GM23248 (cell line): ENCODE measurements at places on chromosomes 16 and 17. TPM values are rescaled to one million over a fixed set of nuclear protein-coding genes. Genes with fewer than 3 reads are reported as not detected.

GRCh38 chr16:30969246-30969842 lies 11.8 kb downstream of the SETD1A start:
- no peak for DNase-seq

- peak; percentile 64 for DNase-seq
Observed at GRCh38 chr16:63361032-63361624, 1324.9 kb upstream of the CDH8 start.

Gene KIFC3
- 27.0 and 28.4 TPM in 2 replicates for polyA plus RNA-seq

Gene PLXDC1
- polyA plus RNA-seq = 0.24 and 0.71 TPM in 2 replicates

DNA sequence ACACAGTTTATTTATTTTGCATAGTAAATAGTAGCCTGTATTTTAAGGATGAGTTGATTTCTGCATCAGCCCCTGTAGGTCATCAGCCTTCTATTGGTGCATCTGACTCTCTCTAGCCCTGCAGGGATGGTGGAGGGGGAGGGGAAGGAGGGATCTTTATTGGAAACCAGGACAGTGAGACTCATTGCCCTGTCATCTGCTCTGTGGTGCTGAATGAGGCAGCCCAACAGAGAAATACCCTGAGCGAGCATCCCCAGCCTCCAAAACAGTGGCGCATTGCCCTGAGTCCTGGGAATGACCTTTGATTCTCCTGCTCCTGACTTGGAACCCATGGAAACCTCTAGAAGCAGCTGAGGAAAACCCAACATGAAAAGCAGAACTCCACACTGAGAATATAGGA lies 45.5 kb upstream of the STH start:
- DNase-seq = peak; percentile 18

DNA sequence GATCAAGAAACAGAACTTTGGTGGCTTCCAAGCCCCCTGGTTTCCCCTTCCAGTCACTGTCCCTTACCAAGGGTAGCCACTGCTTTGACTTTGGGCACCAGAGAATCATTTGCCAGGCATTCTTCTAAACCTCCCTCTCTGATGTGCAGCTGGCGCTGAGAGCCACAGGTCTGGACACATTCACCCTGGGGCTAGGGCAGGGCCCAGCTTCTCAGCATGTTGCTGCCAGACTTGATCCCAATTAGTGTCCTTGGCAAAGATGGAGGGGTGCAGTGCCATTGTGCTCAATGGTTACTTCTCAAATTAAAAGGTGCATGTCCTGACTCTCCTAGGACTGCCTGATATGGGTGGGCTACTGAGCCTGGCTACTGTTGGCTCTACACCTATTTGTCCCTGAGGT lies 7.6 kb upstream of the SLC47A2 start:
- DNase-seq = no peak

DNA sequence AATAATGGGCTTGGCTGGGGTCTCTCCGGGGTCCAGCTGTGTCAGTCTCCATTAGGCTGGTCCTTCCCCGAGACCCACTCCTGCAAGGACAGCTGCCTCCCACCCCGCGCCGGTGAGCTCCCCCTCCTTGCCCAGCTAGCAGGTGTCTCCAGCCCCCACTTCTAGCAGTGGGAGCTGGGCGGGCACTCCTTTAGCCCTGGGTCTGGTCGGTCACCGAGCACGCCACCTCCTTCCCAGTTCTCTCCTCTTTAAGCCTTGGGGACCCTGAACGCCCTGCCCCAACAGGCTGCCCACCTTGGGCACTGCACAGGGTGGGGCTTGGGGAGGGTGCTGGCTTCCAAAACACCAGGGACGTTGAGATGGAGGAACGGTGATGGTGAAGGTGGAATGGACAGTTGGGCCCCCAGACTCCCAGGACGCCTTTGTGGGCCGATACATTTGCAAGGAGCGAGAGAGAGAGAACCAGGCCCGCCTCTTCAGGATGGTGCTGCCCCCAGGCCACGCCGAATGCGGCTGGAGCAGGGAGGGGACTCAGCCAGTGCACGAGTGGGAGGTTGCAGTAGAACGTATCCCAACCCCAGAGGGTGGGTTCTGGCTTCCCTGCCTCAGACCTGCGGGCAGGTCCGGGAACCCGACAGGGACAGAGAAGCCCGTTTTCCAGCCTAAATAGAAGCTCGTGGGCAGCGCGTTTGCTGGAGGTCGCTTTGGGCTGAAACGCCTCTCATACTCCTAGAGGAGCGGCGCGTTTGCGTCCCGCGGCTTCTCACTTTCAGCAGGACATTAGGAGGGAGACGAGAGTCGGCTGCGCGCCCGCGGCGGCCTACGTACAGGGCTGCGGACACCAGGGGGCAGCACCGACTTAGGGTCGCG lies 10.7 kb downstream of the TBX2 start:
- DNase-seq = peak; percentile 75

Gene HBA2
- not detected in 2 replicates for polyA plus RNA-seq

Gene SGCA
- polyA plus RNA-seq = 1.4 and 1.8 TPM in 2 replicates

Gene ADAD2
- polyA plus RNA-seq = not detected in 2 replicates

- no peak for DNase-seq
Observed at GRCh38 chr17:80996422-80997305, 5.0 kb downstream of the CHMP6 start.

DNA sequence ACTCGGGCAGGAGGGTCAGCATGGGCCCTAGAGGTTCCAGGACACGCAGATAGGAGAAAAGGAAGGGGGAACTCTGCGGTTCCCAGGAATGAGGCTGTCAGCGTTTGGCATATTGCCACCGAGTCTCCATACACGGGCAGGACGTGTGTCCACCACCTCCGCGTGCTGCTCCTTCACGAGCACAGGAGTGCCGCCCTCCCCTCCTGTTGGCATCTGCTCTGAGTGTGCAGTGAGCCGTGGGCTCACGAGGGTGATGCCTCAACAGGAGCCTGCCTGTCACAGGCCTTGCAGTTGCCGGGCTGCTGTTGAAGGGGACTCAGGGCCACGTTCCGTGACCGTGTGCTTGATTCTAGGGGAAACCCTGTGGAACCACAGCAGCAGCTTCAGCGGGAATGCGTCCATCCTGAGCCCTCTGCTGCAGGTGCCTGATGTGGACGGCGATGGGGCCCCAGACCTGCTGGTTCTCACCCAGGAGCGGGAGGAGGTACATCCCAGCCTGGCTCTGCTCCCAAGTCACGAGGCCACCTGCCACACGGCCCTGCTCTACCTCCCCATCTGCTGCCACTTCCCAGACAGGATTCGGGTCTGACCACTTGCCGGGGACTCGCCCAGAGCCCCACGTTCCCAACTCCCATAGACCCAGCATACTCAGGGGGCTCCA lies 14.6 kb downstream of the RGS11 start:
- DNase-seq = no peak

Gene NOS2
- not detected in 2 replicates for polyA plus RNA-seq

Gene CNGB1
- not detected in 2 replicates for polyA plus RNA-seq

Gene C17orf67
- 1.2 TPM in 2 replicates for polyA plus RNA-seq

Gene ZNF500
- 7.4 and 8.8 TPM in 2 replicates for polyA plus RNA-seq

DNA sequence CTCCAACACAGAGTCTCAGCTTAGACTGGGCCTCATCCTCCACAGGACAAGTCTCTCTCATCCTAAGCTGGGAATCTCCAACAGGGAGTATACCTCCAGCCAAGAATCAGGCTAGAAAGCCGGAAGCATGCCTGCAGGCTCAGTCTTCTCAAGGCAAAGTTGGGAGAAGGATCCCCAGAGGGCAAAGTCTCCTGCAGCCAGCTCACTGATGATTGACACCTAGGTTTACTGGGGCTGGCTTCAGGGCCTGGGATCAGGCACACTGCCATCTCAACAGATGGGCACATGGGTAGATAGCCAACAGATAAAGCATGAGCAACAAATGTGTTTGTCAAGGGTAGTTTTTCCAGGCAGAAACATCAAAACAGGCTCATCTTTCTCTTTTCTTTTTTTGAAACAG lies 56.1 kb upstream of the TOX3 start:
- no peak for DNase-seq

GRCh38 chr17:45077643-45078042 lies 16.5 kb downstream of the NMT1 start:
- no peak for DNase-seq

DNA sequence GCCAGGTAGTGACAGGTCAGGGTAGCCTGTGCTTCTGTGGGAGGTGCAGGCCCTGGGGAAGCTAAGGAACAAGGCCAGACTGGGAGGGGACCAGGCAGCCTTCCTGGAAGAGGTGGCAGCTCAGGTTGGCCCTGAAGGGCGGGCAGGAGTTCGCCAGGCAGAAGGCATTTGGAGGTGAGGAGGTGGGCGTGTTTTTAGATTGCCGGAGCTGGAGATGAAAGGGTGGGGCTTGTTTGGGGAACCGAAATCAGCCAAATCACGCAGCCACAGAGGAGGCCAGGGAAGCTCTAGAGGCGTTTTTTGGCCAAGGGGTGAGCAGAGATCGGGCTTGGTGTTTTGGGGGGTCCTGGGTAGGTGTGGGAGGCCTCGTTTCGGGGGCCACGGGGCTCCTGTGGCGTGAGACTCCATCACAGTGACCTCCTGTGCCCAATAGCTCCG lies 7.6 kb downstream of the ADCY7 start:
- DNase-seq = no peak

- DNase-seq = no peak
Observed at GRCh38 chr17:62870552-62870971, 62.4 kb upstream of the MARCHF10 start.

DNA sequence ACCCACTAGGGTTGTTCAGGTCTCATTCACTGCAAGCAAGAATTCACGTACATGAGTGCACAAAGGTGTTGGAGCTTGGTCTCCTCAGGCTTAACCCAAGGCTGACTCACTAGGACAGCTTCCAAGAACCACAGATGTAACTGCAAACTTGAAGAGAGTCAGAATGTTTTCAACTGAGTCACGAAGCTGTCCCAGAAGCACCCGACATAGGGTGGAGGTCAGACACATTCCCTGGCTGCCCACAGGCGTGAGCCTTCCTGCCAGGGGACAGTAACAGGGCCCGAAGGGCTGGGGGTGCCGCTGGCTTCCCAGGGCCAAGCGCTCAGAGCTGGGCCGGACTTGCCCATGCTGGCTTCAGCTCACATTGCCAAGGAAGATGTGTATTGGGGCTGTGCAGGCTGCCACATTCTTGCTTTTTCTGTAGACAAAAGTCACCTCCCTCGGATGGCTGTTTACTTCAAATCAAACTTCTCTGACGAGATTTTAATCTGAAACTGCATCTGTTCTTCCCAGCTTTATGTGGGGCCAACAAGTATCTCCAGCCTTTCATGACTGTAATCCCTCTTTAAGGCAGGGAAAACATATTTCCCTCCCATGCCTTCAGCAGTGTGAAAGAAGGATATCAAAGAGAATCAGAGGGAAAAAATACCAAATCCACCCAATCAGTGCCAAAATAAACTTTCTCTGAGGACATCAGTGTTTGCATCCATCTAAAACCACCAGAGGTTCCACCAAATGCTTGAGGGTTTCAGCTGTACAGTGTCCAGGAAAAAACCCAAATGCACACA lies 14.3 kb downstream of the CMTM3 start:
- peak; percentile 98 for DNase-seq

GRCh38 chr17:79216391-79216790 lies 141.8 kb downstream of the ENGASE start:
- no peak for DNase-seq

Gene FOXC2
- 2.5 and 3.0 TPM in 2 replicates for polyA plus RNA-seq

DNA sequence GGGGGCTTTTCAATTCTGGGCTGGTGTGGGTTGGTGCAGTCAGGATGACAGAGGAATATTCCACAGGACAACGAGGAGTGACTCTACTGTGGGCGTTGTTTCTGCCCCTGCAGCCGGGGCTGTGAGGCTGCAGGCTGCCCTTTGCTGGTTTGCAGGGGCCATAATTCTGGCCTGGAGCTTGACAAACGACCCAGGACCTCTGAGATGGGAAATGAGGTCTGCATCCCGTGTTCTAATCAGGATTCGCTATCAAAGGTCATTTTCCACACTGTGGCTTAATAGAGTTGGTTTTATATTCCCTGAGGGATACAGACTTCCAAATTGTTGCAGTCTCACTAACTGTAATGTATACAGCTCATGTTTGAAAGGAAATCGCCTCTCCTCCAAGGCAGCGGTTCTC lies 180.9 kb downstream of the RPTOR start:
- DNase-seq = peak; percentile 46

DNA sequence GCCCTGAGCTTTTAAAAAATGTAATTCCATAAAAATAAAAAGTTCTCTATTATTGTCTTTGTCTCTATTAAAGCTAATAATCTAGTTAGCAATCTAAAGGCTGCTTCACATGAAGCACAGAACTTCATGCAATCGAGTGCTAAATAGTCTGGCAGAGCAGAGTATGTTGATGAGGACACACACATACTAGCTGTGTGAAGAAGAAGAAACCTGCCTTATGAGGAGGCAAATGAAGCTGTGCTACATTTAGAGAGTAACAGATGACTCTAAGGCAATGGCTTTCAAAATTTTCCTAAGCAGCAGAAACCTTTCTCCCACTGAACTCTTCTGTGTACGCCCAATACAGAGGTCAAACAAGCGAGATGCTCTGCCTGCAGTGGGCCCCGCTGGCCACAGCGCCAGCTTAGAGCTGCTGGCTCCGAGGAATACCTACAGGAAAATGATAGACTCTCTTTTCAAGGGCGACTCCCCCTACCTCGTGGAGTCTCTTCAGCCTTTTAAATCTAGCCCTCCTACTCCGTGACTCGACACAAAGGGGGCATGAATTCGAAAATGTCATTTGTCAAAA lies 39.2 kb downstream of the GNA13 start:
- DNase-seq = peak; percentile 25

DNA sequence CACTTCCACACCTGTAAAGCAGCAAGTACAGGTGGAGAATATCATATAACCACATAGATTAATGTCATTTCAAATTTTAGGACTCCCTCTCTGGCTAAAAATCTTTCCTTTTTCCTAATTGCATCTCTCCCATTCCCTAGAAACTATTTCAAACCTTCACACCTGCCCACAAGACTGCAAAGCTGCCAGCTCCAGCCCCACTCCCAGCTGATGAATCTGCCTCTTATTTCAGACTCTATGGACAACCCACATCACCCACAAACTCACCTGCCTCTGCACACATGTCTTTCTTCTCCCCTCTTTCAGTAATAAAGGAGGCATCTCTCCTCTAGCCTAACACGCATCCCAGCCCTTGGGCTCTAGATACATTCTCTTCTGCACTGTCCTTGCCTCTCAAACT lies 315.1 kb downstream of the GRIN2A start:
- DNase-seq = no peak

- DNase-seq = peak; percentile 42
Observed at GRCh38 chr16:66588981-66589713, 9.9 kb downstream of the CMTM2 start.

Gene GAS2L2
- polyA plus RNA-seq = 0.06 TPM in 1 of 2 replicates, not detected in the other

- DNase-seq = no peak
Observed at GRCh38 chr16:72908362-72909167, 139.4 kb downstream of the ZFHX3 start.

DNA sequence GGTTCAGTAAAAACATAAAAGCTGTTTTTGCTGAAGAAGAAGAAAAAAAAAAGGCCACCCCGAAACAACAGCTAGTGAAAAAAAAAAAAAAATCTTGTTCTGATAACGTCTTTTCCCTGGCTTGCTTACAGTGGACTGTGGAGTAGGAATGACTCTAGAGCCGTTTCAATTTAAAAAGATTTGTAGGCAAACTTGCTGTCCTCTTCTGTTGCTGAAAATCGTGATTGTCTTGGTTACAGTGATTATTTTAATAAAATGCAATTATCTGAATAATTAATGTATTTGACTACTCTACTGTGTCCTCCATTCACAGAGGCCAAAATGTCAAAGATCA lies 190.6 kb upstream of the TBX2 start:
- DNase-seq = no peak
